ENCODE measurements at places on chromosomes 6 and 20.

GRCh38 chr6:139372326-139373153 is 1.9 kb downstream of the CITED2 start:
- no peak for DNase-seq

GRCh38 chr6:168362276-168362990 is 42.9 kb upstream of the DACT2 start:
- no peak for DNase-seq

- no peak for DNase-seq
Observed at GRCh38 chr6:118574051-118574865, 26.2 kb downstream of the PLN start.

- DNase-seq: no peak
Observed at GRCh38 chr20:40980828-40981310, 47.8 kb upstream of the TOP1 start.

GRCh38 chr20:33812908-33813462 is 1.8 kb downstream of the CHMP4B start:
- peak; percentile 55 for DNase-seq

- DNase-seq: no peak
Observed at GRCh38 chr6:142121342-142121741, 11.4 kb upstream of the GJE1 start.

GRCh38 chr6:108592371-108593337 is 31.9 kb downstream of the FOXO3 start:
- DNase-seq: peak; percentile 77

- DNase-seq: no peak
Observed at GRCh38 chr6:82015043-82015442, 232.5 kb downstream of the IBTK start.

DNA sequence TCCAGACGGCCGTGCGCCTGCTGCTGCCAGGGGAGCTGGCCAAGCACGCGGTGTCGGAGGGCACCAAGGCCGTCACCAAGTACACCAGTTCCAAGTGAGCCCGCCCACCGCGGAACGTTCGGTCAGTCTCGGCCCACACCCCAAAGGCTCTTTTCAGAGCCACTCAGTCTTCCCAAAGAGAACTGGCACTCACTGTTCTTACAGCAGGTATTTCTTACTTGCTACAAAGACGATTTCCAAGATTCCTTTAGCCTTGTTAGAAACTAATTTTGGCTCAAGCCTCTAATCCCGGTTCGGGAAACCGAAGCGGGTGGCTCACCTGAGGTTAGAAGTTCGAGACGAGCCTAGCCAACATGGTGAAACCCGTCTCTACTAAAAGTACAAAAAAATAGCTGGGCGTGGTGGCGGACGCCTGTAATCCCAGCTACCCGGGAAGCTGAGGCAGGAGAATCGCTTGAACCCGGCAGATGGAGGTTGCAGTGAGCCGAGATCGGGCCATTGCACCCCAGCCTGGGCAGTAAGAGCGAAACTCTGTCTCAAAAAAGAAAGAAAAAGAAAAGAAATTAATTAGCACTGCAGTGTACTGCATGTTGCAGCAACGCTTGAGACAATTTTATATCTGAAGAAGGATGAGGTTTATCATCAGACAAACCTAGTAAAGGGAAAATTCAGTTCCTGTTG is 73.1 kb downstream of the OR2B2 start:
- DNase-seq: peak; percentile 46

DNA sequence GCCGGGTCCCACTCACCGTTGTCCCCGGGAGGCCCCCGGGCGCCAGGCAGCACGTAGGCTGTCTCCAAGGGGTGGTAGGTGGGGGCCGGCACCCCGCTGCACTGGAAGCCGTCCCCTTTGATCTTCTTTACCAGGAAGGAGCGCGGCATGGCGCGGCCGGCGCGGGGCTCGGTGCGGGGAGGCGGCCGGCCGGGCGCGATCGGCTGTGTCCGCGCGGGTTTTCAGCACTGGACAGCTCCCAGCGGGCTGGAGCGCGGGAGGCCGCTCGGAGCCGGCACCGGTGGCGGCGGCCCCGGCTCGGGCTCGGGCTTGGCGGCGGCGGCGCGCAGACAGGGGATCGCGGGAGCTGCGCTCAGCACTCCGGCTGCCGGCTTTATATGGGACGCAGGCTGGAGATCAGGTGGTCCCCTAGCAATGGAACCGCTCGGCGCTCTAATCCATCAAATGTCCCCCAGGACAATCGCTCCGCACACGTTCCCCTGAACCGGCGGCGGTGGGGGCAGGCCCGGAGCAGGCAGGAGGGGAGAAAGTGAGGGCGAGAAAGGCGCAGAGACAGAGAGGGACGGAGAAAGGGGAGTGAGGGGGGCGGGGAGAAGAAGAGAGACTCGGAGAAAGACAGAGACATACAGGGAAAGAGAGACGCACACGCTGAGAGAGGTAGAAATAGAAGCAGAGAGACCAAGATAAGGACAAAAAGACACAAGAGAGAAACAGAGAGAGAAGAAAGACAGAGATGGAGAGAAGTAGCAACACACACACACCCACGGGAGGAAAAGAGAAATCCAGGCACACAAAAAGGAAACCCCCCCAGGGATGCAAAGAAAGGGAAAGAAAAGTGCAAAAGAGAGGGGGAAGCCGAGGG is at the start of gene SCRT2:
SCRT2 (minus strand) TSS at position 350 of the 862 bp plus-strand sequence; CDS start at position 149, 201 bp downstream.
- DNase-seq: no peak

GRCh38 chr20:25460566-25461280 is 53.2 kb downstream of the GINS1 start:
- no peak for DNase-seq

- peak; percentile 48 for DNase-seq
Observed at GRCh38 chr6:107217248-107217647, 101.9 kb upstream of the BEND3 start.

DNA sequence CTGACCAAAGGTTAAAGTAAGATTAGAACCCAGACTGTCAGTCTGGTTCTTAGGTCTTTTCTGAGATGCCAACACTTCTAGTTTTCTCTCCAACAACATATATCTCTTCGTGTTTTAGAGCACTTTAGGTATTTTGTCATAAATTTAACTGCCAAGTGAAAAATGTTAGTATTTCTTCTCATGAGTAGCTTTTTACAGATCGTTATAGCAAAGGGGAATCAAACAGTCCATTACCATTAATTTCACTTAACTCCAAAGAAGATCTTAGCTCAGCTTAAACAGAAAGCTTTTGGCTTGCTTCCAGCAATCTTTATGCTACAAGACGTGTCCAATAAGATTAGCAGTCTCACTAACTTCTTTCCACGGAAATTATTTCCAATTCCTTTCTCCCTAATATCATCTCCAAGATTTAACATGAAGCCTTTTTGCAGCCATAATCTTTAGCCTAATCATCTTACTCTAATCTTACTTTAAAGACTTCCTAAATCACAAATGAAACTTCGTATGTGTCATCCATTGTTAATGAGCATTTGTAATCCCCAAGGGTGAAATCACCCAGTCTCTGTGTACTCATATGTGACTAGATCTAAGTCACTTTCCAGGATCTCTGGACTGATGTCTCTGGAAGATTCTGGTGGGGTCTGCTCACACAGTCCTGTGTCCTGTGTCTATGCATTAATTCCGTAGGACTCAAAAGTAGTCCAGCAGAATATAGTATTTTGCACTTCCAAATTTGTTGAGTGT is 38.7 kb downstream of the MOXD1 start:
- no peak for DNase-seq

Data from NCI-H2029 (cell line).